Lung (tissue), 17 donors: ENCODE measurements at places on chromosomes 2 and 18. TPM values are rescaled to one million over a fixed set of nuclear protein-coding genes. Genes with fewer than 3 reads are reported as not detected.

- no peak for DNase-seq
- H3K4me3 ChIP-seq, result no peak overlapping the region
- H3K27me3 ChIP-seq, result peaks cover 25% of the 10 kb centered on the region
- no peaks in the 10 kb centered on the region for H3K4me1 ChIP-seq
Measured at GRCh38 chr2:136126021-136126420, 8.1 kb upstream of the CXCR4 start.

GRCh38 chr2:27135478-27135955 is 1.1 kb upstream of the PREB start:
- H3K4me1 ChIP-seq, result no peaks in the 10 kb centered on the region
- no peak overlapping the region for H3K27ac ChIP-seq
- no peaks in the 10 kb centered on the region for H3K27me3 ChIP-seq
- no peaks in the 10 kb centered on the region for H3K36me3 ChIP-seq

DNA sequence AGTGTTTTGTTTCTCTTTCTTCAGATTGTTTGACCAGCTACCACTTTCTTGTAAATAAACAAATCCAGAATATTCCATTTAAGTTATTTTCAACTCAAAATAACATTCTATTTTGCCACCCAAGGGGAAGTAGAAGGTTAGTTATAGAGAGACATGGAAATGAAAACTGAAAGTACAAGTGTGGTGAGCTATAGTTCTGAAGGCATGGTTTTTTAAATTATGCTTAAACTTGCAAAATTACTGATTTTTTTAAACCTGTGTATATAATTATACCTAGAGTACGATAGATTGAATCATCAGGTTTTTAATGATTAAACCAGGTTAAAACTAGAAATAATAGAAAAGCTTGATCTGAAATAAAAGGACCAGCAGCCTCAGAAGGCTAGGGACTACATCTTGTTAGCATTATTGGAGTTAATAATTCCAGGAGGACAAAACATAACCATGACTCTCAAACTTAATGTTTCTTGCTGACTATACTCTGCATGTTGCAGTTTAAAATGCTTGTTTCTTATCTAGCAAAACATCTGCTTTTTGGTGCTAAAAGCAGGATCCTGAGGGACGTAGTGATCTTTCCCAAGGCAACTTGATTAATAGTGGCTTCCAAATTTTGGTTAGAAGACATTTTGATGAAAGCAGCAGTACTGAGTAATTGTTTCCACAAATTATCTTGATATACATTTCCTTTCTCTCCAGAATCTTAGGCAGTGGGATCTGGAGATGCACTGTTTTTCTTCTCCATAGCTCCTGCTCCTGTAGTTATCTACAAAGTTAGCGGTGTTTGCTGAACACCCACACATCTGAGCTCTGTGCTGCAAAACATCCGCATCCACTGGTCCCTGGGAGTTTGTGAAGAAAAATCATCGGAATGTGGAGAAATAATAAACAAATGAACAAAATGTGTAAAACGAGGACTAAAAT is 327.2 kb upstream of the PKDCC start:
- no peaks in the 10 kb centered on the region for H3K4me1 ChIP-seq
- H3K36me3 ChIP-seq, result no peaks in the 10 kb centered on the region
- no peak overlapping the region for H3K4me3 ChIP-seq
- no peak for DNase-seq
- no peak overlapping the region for H3K27ac ChIP-seq

- H3K4me1 ChIP-seq, result no peaks in the 10 kb centered on the region
- no peak overlapping the region for H3K27ac ChIP-seq
- no peak overlapping the region for H3K4me3 ChIP-seq
- H3K27me3 ChIP-seq, result no peaks in the 10 kb centered on the region
- H3K36me3 ChIP-seq, result no peaks in the 10 kb centered on the region
Measured at GRCh38 chr2:10504370-10504993, 56.4 kb upstream of the ODC1 start.

DNA sequence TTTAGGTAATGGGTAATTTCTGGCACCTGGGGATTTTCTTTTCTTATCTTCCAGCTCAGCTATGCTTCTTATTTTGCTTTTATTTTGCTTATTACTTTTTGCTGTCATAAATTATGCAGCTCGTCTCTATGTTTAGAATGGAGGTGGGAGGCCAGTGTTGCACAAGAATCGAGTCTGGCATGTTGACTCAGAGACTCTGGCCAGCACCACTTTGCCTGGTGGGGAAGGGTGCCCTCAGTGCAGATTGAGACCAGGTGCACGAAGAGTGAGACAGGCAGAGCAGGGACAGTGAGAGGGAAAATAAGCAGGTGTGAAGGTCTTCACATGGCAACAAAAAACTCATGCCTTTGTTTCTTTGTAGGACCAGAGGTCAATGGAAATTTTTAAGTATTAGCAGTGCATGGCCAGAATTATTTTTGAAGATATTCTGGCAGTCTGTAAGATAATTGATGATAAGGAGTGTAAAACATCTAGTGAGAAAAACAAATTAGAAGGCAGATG is 59.2 kb upstream of the SLC5A7 start:
- H3K27ac ChIP-seq, result no peak overlapping the region
- DNase-seq, result no peak
- no peaks in the 10 kb centered on the region for H3K27me3 ChIP-seq
- no peaks in the 10 kb centered on the region for H3K36me3 ChIP-seq
- no peaks in the 10 kb centered on the region for H3K4me1 ChIP-seq

DNA sequence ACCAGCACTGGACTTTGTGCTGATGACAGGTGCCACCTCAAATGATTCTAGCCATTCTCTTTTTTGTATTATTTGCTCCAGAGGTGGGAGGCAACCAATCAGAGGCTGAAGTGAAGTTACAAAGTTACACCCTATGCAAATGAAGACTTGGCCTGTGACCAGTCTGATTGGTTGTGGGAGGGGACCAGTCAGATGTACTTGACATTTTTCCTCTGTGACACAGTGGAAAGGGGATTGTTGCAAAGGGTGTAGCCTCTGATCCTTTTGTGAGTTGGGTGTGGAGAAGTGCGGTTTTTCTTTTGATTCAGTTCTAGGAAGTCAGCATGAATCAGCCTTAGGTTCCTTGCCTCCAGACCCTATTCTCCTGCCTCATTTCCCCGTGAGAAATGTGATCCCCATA is 244.0 kb downstream of the ARL6IP6 start:
- no peak for DNase-seq
- no peak overlapping the region for H3K27ac ChIP-seq
- H3K27me3 ChIP-seq, result no peaks in the 10 kb centered on the region
- H3K4me3 ChIP-seq, result no peak overlapping the region
- H3K36me3 ChIP-seq, result no peaks in the 10 kb centered on the region
- H3K4me1 ChIP-seq, result no peaks in the 10 kb centered on the region

DNA sequence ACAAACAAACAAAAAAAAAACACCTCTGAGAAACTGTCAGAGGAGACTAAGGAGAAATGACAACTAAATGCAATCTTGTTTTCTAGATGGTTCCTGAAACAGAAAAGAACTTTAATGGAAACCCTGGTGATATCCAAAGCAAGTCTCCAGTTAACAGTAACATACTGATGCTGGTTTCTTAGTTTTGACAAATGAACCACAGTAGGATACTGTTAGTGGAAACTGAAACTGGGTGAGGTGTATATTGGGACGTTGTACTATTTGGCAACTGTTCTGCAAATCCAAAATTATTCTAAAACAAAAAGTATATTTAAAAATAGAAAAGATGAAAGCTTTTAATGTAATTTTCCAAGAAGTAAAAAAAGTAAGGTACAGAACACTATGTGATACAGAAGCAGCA is 11.4 kb downstream of the SESTD1 start:
- H3K36me3 ChIP-seq, result no peaks in the 10 kb centered on the region
- H3K4me3 ChIP-seq, result no peak overlapping the region
- H3K27me3 ChIP-seq, result no peaks in the 10 kb centered on the region
- no peak overlapping the region for H3K27ac ChIP-seq
- DNase-seq, result no peak

- H3K27ac ChIP-seq, result no peak overlapping the region
- H3K36me3 ChIP-seq, result no peaks in the 10 kb centered on the region
- H3K4me1 ChIP-seq, result no peaks in the 10 kb centered on the region
Measured at GRCh38 chr2:217994776-217995274, 8.0 kb downstream of the TNS1 start.

- H3K27ac ChIP-seq, result no peak overlapping the region
- DNase-seq, result no peak
- H3K27me3 ChIP-seq, result no peaks in the 10 kb centered on the region
- peaks cover 31% of the 10 kb centered on the region for H3K36me3 ChIP-seq
Measured at GRCh38 chr2:100976645-100977391, 25.3 kb upstream of the RPL31 start.

GRCh38 chr2:109466674-109467575 is 146.8 kb downstream of the SEPTIN10 start:
- DNase-seq, result no peak
- H3K27me3 ChIP-seq, result no peaks in the 10 kb centered on the region
- H3K36me3 ChIP-seq, result no peaks in the 10 kb centered on the region
- peaks cover 6% of the 10 kb centered on the region for H3K4me1 ChIP-seq
- peak overlapping the region; percentile 41 for H3K27ac ChIP-seq

- H3K36me3 ChIP-seq, result peaks cover 7% of the 10 kb centered on the region
- no peak overlapping the region for H3K4me3 ChIP-seq
- H3K27ac ChIP-seq, result no peak overlapping the region
- H3K4me1 ChIP-seq, result no peaks in the 10 kb centered on the region
- no peaks in the 10 kb centered on the region for H3K27me3 ChIP-seq
Measured at GRCh38 chr2:70181363-70181956, 9.4 kb downstream of the C2orf42 start.

DNA sequence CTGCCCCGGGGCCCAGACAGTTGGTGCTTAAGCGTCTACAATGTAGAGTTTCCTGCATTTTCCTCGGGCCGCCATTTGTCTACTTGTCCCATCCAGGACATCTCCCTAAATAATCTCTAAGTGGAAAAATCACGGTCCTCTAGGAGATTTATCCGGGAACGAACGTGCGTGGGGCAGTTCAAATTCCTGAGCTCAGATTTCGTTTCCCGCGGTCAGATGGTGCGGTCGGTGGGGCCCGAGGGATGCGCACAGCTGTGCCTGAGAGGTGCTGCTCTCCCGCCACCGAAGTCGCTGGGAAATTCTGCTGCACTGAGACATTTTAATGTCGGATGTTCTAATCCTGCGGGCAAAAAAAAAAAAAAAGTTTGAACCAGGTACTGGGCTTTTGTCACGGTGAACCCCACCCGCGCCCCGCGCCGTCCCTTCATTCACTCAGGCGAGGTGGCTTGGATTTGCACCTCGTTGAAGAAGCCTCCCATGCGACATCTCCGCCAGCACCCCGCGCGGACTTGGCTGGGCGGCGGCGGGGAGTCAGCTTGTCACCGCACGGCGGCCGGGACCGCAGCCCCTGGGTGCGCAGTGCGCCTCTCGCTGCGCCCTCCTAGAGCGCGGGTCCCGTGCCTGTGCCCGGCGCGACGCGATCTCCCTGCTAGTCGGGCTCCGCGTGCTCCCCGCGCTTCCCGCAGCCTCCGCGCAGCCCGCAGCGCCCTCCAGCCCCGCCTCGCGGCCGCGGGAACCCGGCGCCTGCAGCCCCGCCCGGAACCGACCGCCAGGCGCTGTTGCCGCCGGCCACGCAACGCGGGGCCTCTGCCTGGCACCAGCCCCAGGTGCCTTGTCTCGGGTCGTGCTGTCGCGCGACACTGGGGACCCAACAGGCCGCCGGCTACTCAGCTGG is 191.9 kb upstream of the TCF4 start:
- peaks cover 1% of the 10 kb centered on the region for H3K36me3 ChIP-seq
- H3K27ac ChIP-seq, result peak overlapping the region; percentile 80
- H3K4me3 ChIP-seq, result peak overlapping the region; percentile 20
- DNase-seq, result peak; percentile 54
- no peaks in the 10 kb centered on the region for H3K27me3 ChIP-seq
- peaks cover 8% of the 10 kb centered on the region for H3K4me1 ChIP-seq

DNA sequence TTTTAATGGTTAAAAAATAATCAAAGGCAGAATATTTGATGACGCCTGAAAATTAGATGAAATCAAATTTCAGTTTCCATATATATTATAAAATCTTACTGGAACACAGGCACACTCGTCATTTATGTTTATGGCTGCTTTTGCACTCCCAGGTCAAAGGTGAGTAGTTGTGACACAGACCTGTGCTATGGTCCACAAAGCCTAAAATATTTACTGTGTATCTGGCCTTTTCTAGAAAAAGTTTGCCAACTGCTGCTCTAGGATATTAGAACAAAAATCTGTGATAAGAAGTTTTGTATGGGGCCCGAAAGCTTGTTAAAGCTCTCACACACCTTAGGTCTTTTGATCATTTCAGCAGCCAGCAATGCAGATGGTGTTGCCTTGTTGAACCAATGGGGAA is 104.3 kb downstream of the PKP4 start:
- H3K27ac ChIP-seq, result no peak overlapping the region
- no peaks in the 10 kb centered on the region for H3K27me3 ChIP-seq
- DNase-seq, result no peak
- H3K4me1 ChIP-seq, result no peaks in the 10 kb centered on the region

DNA sequence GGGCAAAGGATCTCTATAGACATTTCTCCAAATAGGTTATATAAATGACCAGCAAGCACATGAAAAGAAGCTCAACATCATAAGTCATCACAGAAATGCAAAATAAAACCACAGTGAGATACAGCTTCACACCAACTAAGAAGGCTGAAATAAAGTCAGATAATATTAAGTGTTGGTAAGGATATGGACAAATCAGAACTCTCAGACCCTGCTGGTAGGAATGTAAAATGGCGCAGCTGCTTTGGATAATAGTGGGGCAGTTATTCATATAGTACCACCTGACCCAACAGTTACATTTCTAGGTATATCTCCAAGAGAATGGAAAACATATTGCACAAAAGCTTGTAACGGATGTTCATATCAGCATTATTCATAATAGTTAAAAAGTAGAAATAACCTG is 14.0 kb downstream of the EPB41L5 start:
- no peak overlapping the region for H3K4me3 ChIP-seq
- no peaks in the 10 kb centered on the region for H3K4me1 ChIP-seq
- no peaks in the 10 kb centered on the region for H3K27me3 ChIP-seq
- DNase-seq, result no peak

CBLN2 gene
- 1.00 TPM for total RNA-seq

AQP12A gene
- not detected for total RNA-seq

ANKRD36B gene
- total RNA-seq, result 15.9 TPM

PTPN4 gene
- 70.7 TPM for total RNA-seq

LDLRAD4 gene
- total RNA-seq, result 30.2 TPM

MROH2A gene
- total RNA-seq, result 0.80 TPM
